ENCODE measurements at places on chromosomes 1 and 21.

DNA sequence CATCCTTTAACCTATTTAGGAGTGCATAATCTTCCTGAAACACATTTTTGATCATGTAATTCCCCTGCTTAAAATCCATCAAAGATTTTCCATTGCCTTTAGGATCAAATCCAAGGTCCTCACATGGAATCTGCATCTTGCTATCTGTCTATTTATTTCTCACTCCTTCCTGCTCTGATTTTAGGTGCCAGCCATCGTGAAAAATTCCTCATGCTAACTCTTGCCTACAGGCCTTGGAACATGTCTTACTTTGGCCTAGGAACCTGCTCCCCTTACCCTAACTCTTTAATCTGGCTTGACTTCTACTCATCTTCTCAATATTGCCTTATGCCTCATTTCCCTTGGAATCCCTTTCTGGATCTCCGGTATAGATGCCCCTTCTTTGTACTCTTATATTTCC is 1074.3 kb downstream of the TTLL7 start:
- no peak for DNase-seq

- DNase-seq = no peak
These were observed 13.1 kb upstream of the COL24A1 start for GRCh38 chr1:86169625-86170024.

DNA sequence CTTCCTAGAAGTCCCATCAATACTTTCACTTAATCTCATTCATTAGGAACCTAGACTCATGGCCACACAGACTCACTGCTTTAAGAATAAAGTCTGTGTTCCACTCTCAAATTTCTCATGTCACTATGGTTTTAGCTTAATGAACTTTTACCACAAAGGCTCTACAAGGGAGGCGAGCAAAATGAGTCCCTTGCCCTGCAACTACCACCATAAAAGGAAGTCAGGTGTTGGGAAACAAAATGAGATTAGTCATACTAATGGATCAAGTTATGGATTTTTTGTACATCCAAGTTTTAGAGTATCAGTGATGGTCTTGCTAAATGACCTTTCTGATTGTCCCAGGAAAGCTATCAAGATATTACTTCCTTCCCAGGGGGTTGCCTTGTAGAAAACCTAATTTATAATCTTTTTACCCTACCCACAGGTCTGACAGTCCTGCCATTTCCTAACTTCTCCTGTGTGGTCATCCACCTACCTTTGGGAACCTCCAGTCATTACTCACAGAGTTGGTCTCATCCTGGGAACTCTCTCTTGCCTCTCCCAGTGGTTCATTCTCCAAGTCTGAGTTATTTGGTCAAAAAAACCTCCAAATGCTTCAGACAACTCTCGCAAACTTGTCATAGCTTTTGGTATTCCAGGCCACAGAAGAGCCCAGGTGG is 51.8 kb upstream of the SLC16A1 start:
- no peak for DNase-seq

GRCh38 chr1:65209005-65209885 is 61.2 kb downstream of the AK4 start:
- DNase-seq = no peak

DNA sequence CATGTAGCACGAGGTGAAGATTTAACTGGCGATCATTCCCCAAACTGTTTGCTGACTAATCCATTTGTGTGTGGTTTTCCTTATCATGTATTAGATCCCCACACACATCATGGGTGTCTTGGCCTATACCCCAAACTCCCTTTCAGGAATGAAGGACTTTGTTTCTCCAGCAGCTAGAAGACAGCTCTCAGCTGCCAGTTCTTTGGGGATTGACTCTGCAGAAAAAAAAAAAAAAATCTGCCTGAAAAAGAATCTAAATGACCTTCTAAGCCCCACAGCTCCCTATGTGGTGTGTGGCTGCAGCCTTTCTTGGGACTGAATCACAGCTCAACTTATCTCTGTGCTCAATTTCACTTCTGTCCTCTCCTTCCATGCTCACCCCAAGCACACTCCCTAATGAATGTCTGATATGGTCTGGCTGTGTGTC is 256.3 kb upstream of the DUSP10 start:
- no peak for DNase-seq

GRCh38 chr1:193417945-193418744 is 231.7 kb upstream of the B3GALT2 start:
- no peak for DNase-seq

DNA sequence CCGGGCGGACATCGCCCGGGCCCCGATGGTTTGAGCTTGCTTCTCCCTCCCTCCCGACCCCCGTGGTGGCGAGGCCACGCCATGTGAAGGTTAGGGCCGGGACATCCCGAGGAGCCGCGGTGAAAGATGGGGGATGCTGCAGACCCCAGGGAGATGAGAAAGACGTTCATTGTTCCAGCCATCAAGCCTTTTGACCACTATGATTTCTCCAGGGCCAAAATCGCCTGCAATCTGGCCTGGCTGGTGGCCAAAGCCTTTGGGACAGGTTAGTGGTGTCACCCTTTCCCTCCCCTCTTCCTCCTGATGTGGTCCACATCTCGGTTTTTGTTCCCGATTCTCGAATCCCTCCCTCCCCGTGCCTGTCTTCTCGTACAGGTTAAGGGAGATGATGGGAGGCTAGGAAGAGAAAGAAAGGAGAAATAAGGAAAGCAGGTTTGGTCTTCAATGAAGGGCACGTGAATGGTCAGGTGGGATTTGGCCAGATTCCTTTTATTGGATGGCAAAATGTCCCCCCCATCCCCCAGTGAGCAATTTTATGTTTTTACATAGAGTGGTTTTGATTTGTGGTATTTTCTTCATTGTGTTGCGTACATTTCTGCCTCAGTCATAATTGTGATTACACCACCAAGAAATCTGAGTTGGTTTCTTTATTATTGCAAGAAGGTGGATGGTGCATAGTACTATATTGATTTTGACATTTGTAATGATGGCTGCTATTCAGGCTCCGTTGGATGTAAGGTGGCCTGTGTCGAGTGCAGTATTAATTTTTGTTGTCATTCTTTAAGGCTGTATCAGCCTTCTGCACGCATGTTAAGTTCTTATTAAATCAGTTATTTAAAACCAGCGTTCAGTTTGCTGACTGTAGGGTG is 1.2 kb downstream of the CAMSAP2 start:
- no peak for DNase-seq

DNA sequence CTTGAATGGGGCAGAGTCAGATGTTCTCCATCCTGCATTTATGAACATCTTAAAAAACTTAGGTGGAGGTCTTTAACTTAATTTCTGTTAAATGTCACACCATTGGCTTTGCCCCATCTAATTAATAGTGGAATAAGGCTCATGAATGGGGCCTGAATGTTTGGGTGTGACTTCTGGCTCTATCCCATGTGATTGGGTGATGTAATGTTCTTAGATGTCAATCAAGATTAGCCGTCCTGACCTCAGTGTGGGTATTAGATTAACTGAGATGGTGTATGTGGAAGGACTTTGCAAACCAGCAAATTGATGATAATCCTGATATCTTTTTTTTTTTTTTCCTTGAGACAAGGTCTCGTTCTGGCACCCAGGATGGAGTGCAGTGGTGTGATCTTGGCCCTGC is 38.1 kb downstream of the C1orf21 start:
- no peak for DNase-seq

DNA sequence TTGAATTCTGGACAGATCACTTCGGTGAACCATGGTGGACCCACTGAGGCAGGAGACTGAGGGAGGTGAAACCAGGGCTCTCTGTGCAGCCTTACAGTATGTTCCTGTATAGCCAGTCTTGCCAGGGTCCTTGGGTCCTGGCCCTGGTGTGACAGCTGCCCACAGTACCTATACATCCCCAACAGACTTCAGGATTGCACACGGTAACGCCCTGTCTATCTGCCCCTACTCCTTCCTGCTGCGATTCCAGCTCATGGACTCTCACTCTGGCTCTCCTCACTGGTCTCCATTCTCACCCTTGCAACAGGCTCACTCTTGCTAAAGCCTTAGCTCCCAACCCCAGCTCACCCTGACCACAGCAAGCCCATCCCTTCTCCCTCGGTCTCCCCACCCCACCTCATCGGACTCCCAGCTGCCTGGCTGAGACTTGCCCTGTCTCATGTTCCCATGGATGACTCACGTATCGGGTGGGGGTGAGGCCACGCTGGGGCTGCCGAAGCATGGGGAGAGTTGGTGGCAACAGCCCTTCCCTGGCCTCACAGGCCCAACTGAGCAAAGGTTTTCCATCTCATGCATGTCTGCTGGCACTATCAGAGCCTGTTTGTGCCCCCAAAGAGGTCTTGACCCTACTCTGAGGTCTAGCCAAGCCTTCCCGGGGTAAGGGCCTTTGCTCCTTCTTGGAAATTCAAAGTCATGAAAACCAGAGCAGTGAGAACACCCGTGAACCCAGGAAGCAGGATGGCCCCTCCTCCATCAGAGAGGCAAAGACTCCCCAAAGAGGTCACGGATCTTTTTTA is 7.1 kb downstream of the PHLDA3 start:
- no peak for DNase-seq

DNA sequence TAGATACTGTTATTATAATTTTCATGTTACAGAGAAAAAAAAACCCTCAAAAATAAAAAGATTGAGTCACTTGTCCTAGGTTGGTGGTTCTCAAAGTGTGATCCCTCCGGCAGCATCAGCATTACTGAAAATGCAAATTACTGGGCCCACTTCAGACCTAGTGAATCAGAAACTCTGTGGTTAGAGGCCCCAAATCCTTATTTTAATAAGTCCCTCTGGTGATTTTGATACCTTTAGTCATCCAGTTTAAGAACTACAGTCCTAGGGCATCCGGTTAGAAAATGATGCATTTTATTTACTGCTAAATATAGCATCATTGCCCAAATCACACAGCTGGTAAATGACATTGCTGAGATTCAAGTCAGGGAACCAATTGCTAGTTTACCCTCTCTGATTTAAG is 203.7 kb upstream of the RUNX1 start:
- DNase-seq = no peak

DNA sequence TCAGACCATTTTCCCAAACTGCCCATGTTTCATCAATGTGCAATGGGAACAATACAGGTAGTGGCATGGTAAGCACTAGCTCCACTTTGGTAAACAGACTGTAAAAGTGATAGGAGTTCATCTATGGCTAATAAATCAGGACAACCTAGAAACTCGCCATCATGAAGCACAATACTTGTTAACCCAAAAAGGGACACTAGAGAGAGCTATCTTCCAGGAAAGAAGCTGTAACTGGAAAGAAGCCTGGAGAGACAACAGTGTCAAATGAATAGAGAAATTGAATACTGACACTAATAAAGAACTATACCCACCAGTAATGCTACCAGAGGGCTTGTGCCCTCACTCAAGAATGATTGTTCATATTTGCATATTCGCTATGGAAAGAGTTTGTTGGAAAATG is 164.7 kb upstream of the RGS18 start:
- no peak for DNase-seq

DNA sequence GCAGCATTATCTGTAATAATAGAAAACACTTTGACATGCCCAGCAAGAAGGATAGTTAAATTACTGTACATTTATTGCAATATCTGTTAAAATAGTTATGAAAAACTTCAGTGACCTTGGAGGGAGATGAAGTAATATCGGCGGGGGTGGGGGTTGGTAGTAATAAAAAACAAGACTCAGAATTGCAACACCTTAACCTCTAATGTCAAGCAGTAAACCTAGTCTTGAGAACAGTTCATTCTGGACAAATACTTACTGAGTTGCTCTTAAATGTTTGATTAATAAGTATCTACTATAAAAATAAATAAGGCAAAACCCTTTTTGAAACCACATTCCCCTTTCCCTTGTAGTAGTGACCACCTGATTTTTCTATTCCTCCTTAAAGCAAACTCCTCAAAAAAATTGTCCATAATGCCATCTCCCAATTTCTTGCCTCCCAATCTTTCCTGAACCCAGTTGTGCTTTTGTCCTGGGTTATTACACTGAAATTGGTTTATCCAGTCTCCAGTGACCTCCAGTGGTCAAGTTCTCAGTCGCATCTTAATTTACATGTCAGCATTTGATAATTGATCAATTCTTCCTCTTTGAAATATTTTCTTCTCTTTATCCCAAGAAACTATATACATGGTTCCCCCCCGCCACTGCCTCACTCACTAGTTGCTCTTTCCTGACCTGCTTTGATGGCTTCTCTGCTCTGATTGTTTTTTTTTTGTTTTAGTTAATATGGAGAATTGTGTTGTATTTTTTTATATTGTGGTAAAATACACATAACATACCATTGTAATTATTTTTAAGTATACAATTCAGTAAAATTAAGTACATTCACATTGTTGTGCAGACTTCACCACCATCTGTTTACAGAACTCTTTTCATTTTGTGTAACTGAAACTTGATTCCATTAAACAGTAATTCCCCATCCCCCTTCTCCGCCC is 36.8 kb downstream of the RAP1A start:
- no peak for DNase-seq

GRCh38 chr1:223756806-223757700 is 44.7 kb downstream of the CAPN2 start:
- no peak for DNase-seq

All from activated effector memory CD4-positive, alpha-beta T cell treated with anti-CD3 and anti-CD28 coated beads, Interleukin-2, amount 50 U/mL, for 16 hours (primary cell).